Upper lobe of left lung (tissue), 6 donors: ENCODE measurements at places on chromosomes 7 and 10.
A peak's percentile ranks its signal among the peaks of the same experiment; 100 is the strongest.

DNA sequence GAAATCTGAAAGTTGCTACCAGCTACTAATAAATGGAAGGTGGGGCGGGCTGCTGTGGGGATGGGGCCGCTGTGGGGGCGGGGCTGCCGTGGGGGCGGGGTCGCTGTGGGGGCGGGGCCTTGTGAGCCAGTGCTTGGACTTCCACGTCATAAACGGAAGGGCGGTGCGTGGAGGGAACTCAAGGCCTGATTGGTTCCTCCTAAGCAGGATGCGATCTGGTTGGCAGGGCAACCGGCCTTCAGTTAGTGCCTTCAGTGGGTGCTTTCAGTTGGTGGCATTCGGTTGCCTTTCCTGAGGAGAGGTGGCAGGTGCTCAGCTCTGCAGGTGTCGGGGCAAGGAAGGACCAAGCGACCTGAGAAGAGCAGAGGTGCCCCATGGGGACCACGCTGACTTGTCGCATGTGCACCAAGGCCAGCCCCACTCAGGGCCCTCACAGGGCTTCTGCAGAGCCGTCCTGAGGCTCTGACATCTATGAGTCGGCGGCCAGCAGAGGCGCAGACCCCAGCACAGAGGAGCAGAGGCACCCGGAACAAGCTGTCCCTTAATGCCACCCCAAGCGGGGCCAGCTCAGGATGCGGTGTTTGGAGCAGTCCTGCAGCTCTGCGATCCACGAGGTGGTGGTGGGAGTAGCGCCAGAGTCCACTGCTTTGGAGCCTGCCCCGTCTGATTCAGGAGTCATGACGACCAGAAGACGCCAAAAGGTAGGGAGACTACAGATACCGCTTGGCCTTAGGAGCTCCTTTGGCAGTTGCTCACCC, 54.4 kb upstream of the PDSS1 start:
- no peaks in the 10 kb centered on the region for H3K27me3 ChIP-seq
- no peaks in the 10 kb centered on the region for H3K4me1 ChIP-seq
- H3K27ac ChIP-seq, result no peak overlapping the region
- no peak for DNase-seq

- no peaks in the 10 kb centered on the region for H3K36me3 ChIP-seq
- H3K27me3 ChIP-seq, result no peaks in the 10 kb centered on the region
- no peak overlapping the region for H3K27ac ChIP-seq
- no peak overlapping the region for H3K4me3 ChIP-seq
- peaks cover 18% of the 10 kb centered on the region for H3K4me1 ChIP-seq
These were observed 16.3 kb downstream of the RBM33 start for GRCh38 chr7:155660758-155661093.

DNA sequence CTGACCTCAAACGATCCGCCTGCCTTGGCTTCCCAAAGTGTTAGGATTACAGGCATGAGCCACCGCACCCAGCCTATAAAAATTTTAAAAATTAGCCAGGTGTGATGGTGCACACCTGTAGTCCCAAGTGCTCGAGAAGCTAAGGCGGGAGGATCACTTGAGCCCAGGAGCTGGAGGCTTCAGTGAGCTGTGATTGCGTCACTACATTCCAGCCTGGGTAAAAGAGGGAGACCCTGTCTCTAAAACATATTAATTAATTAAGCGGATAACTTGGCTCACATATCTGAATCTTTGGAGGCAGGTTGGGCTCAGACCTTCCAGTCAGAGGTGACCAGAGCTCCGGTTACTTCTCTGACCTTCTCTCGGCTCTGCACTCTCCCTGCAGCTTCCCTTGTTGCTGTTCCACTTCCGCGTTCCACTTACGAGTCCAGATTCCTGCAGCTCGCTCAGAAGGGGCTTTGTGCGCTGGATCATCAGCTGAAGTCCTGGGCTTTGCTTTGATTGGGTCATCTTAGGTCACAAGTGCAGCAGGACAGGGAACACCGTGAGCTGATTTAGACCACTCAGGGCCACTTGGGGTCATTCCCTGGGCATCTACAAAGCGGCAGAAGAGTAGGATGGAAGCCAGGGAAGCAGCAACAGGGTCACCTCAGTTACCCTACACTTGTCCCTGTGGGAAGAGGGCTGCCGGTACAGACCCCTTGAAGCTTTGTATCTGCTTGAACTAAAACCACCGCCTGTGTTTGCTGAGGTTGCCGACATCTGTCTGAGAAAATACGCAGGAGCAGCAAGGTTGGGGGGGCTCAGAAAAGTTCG, 2.0 kb upstream of the ARPC1B start:
- peaks cover 6% of the 10 kb centered on the region for H3K36me3 ChIP-seq
- no peak overlapping the region for H3K4me3 ChIP-seq
- DNase-seq, result peak; percentile 85
- H3K4me1 ChIP-seq, result peaks cover 28% of the 10 kb centered on the region
- H3K27me3 ChIP-seq, result no peaks in the 10 kb centered on the region
- peak overlapping the region; percentile 81 for H3K27ac ChIP-seq

- no peak for DNase-seq
- H3K4me1 ChIP-seq, result peaks cover 37% of the 10 kb centered on the region
- peak overlapping the region; percentile 44 for H3K4me3 ChIP-seq
- H3K27me3 ChIP-seq, result no peaks in the 10 kb centered on the region
- H3K36me3 ChIP-seq, result no peaks in the 10 kb centered on the region
These were observed 785 bp downstream of the WDR86 start for GRCh38 chr7:151408839-151409666.

- H3K4me1 ChIP-seq, result no peaks in the 10 kb centered on the region
- no peak overlapping the region for H3K4me3 ChIP-seq
- H3K27ac ChIP-seq, result no peak overlapping the region
- no peak for DNase-seq
- no peaks in the 10 kb centered on the region for H3K36me3 ChIP-seq
- no peaks in the 10 kb centered on the region for H3K27me3 ChIP-seq
These were observed 83.6 kb downstream of the CFAP58 start for GRCh38 chr10:104437226-104437625.

GRCh38 chr10:70918851-70919530, 30.6 kb upstream of the PCBD1 start:
- H3K36me3 ChIP-seq, result no peaks in the 10 kb centered on the region
- no peaks in the 10 kb centered on the region for H3K27me3 ChIP-seq
- H3K4me1 ChIP-seq, result no peaks in the 10 kb centered on the region
- DNase-seq, result no peak
- H3K27ac ChIP-seq, result no peak overlapping the region
- H3K4me3 ChIP-seq, result no peak overlapping the region

DNA sequence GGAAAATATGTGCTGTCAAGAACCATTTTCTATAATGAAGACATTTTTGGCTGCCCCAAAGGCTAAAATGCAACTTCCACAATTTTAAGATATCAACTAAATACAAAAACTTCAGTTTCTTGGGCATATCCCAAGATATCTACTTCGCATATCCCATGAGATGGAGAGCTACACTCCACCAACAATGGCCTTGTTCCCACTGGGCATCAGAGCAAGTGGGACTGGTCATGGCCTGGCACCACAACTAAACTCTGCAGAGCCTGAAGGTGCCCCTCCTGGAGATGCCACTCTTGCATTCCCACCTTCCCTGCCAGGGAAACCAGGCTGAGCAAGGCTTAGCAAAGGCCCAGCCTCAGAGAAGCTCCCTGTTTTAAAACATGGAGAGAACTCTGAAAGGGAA, 75.8 kb upstream of the LRRC17 start:
- no peak overlapping the region for H3K27ac ChIP-seq
- H3K36me3 ChIP-seq, result no peaks in the 10 kb centered on the region

GRCh38 chr10:10677479-10677878, 340.2 kb upstream of the CELF2 start:
- DNase-seq, result no peak
- H3K4me3 ChIP-seq, result no peak overlapping the region
- H3K27me3 ChIP-seq, result no peaks in the 10 kb centered on the region
- H3K36me3 ChIP-seq, result no peaks in the 10 kb centered on the region
- no peak overlapping the region for H3K27ac ChIP-seq
- no peaks in the 10 kb centered on the region for H3K4me1 ChIP-seq

DNA sequence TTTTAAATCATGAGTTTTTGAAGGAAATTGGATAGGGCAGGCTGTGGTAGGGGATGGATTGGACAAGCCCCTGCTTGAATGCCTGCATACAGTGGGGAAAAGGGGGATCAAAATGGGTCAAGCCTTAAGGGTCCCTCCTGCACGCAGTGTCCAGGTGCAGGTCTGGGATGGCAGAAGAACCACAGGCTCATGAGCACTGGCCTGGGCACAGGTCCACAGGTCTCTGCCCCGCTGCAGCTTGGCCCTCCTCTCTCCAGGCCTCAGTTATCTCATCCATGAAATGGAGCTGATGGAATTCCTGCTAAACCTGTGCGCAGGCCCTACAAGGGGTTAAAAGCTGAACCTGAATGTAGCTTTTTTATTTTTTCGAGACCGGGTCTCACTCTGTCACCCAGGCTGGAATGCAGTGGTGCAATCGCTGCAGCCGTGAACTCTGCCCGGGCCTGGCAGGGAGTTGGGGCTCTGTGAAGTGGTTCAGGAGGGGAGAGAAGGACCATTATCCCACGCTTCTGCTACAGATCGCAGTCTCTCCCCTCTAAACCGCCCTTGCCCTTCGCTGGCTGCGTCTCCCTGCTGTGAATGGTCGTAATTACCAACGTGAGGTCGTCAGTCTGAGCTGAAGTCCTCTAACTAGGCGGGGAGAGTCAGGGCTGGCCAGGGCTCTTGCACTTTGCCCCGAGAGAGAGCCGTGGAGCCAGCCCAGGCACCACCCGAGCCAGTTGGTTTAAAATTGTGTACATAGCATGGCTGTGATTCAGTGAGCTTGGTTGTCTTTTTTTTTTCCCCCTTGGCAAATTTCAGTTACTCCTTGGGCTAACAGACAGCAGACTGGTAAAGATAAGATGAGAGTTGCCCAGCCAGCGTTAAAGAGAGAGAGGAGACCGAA, 77.5 kb upstream of the GTF2I start:
- no peaks in the 10 kb centered on the region for H3K36me3 ChIP-seq
- H3K4me1 ChIP-seq, result peaks cover 9% of the 10 kb centered on the region
- peak; percentile 79 for DNase-seq
- H3K4me3 ChIP-seq, result no peak overlapping the region
- H3K27me3 ChIP-seq, result no peaks in the 10 kb centered on the region
- peak overlapping the region; percentile 14 for H3K27ac ChIP-seq
